ENCODE measurements at places on chromosomes 6 and 20.

GRCh38 chr6:83536647-83537589 is 24.6 kb downstream of the PRSS35 start:
- no peak for DNase-seq

DNA sequence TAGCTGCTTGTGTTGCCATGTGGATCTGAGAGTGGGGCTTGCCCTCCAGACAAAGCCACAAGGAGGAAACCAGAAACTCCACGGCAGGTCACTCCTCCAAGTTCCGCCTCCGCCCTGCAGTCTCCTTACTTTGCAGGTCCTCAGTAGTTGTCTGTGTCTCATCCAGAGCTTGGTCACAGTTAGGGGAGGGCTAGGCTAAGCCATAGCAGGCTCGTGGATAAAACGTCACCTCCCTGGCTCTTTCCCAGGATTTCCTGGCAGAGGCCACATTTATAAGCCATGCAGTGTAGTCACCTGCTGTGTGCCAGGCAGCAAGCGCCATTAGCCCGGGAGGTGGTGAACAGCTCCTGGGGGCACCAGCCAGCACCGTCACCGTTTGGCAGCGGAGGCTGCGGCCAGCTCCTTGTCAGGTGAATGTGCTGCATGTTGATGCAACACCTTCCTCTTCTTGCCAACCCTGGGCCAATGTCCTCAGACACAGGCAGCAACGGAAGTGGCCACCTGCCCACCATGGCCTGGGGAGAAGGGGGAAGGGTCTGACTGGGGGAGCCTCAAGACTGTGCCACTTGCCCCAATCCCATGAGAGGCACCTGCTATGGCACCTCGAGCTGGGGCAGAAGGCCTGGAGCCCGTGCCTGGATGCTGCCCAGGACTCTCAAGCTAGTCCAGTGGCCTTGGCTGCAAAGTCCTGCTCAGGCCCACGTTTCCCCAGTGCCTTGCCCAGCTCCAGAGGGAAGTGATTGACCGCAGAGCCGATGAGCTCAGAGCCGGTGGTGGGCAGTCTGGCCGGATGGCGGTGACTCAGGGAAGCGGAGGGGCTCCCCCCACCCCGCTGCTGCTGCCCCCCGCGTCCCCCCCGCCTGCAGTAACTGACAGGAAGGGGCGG is 39.0 kb upstream of the SLCO4A1 start:
- no peak for DNase-seq

DNA sequence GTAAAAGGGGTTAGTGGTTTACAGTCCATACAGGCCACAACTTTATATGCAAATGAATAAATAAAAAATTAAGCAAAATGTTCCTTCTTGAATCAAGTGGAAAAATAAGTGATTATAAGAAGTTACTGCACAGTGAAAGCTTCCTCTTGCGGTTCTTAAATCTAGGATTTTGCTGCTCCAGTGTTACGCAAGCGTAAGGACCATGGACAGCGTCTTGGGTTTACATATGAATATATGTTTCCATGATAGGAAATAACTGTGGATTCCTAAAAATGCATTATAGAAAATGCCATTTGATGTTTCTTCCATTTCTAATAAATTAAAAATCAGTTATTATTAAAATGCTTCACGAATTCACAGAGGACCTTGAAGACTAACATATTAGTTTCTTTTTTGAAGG is 176.6 kb upstream of the POU3F2 start:
- DNase-seq = no peak

- DNase-seq = no peak
Measured at GRCh38 chr6:133548423-133549159, 307.4 kb downstream of the EYA4 start.

DNA sequence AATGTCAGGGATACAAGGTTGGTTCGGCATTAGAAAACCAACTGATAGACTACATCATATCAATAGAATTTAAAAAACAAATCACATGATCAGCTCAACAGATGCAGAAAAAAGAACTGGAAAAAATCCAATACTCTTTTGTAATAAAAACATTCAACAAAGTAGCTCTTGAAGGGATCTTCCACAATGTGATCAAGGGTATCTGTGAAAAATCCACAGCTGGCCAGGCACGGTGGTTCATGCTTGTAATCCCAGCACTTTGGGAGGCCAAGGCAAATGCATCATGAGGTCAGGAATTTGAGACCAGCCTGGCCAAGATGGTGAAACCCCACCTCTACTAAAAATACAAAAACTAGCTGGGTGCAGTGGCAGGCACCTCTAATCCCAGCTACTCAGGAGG is 63.1 kb downstream of the ASCC3 start:
- no peak for DNase-seq

DNA sequence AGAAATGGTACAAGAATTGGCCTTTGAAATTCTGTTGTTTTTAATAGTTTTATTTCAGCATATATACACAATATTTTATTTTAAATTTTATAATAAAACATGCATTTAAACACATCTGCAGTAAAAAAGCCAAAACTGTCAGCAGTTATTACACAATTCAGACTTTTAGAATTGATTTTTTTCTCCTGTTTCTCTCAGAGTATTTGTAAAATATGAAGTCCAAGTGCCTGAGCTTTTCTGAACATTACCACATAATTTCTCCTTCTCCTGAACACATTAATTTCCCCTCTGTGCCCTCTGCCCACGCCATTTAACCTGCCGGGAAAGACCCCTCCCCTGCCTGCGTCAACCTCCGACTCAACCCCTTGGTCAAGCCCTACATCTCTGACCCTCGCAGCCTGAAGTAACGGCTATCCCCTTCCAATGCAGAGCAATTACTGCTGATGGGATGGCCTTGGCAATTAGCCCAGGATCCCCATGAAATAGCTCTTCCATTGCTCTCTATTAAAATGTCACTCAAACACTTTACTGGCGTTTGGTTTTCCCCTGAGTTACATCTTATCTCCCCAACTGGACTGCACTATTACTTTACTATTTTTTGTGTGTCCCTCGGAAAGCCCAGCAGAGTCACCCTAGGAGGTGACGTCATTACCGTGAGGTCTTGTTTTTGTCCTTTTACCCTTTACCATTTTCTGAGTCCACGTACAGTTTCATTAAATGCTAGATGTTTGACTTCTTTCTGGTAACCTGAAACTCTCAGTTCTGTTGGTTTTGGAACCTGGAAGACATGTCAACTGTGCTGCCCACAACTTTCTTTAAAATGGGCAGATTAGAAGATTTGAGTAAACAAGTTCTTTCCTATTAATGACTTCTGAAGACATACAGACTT is 146.7 kb upstream of the TAB2 start:
- no peak for DNase-seq

All from cortex of kidney (tissue), 1 donor.